Hindlimb muscle (tissue), 1 donor: ENCODE measurements at places on chromosomes 16 and 17. TPM values are rescaled to one million over a fixed set of nuclear protein-coding genes. Genes with fewer than 3 reads are reported as not detected.

The CHST4 gene
- not detected for polyA plus RNA-seq

The SLC13A2 gene
- polyA plus RNA-seq: not detected

The MAP2K4 gene
- 19.7 TPM for polyA plus RNA-seq

The FOXC2 gene
- polyA plus RNA-seq: 0.70 TPM

The SARM1 gene
- polyA plus RNA-seq: 6.4 TPM

The SAT2 gene
- 64.4 TPM for polyA plus RNA-seq

The SPATA22 gene
- polyA plus RNA-seq: 0.32 TPM

The MT1G gene
- not detected for polyA plus RNA-seq

The CCL17 gene
- not detected for polyA plus RNA-seq

GRCh38 chr16:85385463-85386331 is 227.4 kb upstream of the GSE1 start:
- DNase-seq: no peak

DNA sequence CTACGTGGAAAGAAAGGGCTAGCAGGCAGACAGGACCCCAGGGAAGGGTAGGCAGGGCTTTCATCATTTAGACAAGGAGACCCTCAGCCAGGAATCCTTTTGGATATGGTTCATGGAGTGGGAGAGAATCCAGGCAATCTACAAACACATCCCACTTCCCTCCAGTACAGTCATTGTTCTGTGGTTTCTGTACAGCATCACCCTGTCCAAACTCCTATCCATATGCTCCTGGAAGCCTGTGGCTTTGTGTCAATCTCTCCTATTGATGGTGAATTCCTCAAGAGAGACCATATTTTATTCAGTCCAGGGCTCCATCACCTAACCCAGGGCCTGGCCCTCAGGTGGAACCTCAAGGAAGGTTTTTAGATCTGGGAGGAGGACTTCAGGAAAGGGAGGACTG is 99.2 kb downstream of the SPACA3 start:
- DNase-seq: no peak

- no peak for DNase-seq
Measured at GRCh38 chr17:44969144-44969780, 1.2 kb upstream of the C1QL1 start.

DNA sequence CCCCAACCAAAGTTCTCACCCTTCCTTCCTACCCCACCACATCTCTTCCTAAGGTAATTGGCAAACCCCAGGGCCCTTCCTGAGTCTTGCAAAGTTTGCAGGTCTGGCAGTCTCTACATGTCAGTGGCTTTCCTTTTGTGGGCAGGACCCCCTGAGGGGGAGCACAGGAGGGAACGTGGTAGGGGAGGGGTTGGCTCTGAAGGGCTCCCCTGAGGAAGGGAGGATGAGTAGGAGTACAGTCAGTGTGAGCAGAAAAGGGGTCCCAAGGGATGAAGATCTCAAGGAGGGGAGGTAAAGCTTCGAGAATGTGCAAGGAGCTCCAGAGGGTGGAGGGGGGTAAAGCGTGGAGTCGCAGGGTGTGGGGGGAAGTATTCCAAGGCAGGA is 206.9 kb downstream of the RAB11FIP4 start:
- no peak for DNase-seq

DNA sequence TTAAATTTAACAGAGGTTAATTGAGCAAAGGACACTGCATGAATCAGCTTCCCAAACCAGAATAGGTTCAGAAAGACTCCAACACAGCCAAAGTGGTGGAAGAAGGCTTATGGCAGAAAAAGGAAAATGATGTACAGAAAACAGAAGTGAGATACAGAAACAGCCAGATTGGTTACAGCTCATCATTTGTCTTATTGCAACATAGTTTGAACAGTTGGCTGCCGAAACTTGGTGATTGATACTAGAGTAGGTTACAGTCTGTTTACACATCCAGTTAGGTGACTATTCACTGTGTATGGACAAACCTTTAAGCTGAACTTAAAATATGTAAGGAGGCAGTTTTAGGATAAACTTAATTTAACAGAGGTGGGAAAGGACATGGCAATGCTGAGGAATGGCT is 18.3 kb downstream of the TMEM100 start:
- DNase-seq: no peak

- no peak for DNase-seq
Measured at GRCh38 chr16:67428146-67428731, 2.7 kb upstream of the HSD11B2 start.

DNA sequence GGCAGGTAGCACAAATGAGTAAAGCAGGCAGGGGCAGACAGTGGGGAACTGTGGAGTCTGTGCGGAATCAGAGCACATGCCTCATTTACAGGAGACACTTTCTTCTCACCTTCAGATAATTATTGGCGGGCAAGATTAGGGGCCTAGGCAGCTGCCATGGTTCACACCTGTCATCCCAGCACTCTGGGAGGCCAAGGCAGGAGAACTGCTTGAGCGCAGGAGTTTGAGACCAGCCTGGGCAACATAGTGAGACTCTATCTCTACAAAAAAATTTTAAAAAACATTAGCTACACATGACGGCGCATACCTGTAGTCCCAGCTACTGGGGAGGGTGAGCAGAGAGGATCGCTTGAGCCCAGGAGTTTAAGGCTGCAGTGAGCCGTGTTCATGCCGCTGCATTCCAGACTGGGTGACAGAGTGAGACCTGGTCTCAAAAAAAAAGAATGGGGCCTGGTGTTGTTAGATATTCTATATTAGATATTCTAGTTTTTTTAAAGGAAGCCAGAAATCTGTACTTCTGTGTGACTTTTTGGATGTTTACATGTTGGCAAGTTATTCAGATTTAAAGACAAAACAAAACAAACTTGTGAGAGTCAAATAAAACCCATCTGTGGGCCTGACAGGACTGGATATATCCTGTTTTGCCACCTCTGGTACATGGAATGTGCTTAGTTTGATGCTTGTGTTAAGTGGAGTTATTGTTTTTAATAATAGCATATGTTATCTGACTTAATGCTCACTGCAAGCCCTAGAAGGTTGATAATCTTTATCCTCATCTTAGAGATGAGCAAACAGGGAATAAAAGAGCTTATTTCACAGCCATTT is 4.9 kb upstream of the LPCAT2 start:
- DNase-seq: no peak

- DNase-seq: no peak
Measured at GRCh38 chr16:82201926-82202325, 31.9 kb upstream of the MPHOSPH6 start.

DNA sequence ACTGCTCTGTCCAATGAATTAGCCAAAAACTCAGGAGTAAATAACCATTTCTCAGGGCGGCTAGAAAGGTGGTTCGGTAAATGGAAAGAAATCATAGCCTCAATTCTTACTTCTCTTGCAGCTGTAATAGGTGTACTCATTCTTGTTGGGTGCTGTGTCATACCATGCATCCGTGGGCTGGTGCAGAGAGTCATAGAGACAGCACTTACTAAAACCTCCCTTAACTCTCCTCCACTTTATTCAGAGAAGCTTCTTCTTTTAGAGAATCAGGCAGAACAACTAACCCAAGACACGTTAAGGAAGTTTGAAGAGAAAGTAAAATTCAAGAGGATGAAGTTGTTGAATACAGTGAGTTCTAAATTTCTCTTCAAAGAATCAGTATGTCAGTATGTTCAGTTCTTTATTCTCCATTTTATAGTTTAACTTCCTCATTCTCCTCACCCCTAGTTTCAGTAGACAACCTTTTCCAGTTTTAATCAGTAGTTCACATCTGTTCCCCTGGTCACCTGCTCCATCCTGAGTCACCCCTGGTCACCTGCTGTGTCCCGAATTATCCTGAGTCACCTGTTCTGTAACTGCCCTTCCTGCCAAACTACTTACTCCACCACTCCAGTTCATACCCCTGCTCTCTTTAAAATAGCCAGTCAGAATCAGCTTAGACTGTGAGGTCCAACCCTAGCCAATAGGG is 85.9 kb downstream of the EMP2 start:
- DNase-seq: no peak

DNA sequence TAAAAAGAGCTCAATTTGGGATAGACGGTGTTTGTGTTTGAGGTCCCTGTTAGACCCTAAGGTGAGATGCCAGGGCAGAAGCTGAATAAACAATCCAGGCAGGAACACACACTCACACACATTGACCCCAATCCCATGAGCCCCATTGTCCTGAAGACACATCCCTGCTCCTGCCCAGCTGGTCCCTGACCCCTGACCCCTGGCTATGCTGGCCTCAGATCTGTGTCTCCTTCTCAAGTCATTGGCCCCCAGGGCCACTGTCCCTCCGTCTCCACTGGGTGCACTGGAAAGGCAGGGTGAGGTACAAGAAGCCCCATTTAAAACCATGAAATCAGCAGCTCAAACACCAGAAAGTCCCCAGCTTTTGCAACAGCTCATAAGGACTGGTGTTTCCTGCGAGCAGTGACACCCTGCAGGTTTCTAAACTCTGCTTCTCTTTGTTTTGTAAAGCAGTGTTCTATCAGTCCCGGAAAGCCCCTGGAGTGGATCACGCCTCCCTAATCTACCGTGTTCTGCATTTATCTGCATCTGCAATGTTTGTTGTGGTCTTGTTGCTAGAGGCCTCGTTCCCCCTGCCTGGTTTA is 18.0 kb upstream of the ASGR2 start:
- DNase-seq: no peak

GRCh38 chr16:67942200-67942509 is 1.8 kb downstream of the LCAT start:
- no peak for DNase-seq

DNA sequence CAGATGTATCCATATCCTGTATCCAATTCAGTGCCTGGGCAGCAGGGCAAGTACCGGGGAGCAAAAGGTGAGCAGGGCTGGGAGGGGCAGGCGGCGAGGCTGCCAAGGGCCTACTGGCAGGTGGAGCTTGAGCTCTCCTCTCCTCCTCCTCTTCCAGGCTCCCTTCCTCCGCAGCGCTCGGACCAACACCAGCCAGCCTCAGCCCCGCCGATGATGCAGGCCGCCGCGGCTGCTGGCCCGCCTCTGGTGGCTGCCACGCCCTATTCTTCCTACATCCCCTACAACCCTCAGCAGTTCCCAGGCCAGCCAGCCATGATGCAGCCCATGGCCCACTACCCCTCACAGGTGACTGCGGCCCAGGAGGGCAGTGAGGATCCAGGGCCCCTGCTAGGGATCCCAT is 11.6 kb downstream of the ATXN2L start:
- DNase-seq: no peak

- DNase-seq: no peak
Measured at GRCh38 chr17:28247671-28248555, 71.1 kb upstream of the TMEM97 start.

GRCh38 chr16:67327743-67328142 is 1.1 kb downstream of the LRRC36 start:
- DNase-seq: no peak

DNA sequence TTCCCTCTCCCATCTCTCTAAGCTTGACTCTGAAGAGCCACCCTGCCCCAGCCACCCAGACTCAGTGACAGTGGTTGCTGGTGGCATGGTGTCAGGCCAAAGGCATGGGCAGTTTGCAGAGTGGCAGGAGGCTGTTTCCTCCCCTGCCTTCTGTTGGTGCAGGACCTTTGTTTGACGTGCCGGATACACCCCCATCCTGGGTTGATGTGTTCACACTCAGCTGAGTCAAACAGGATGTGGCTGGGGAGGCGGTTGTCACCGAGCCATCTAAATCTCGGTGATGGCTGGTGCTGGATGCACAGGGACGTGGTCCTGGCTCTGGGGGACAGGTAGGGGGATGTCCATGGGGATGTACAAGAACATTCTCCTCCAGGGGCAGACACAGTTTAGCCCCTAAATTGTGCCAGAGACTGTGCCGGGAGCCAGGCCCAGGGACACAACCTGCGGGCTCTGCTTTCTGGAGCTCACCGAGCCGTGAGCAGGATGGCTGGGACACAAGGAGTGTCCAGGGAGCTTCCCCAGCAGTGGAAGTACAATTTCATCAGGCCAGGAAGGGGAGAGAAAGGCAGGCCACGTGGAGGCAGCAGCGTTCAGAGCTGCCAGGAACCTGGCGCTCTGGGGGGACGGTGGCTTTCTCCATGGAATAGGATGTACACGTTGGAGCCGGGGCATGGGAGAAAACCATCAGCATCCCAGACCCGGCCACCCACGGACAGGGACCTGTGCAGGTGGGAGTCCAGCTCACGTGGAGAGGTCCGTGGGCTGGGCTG is 264.2 kb downstream of the SEC14L1 start:
- no peak for DNase-seq
